ENCODE measurements at places on chromosomes 3 and 15.

- no peak for DNase-seq
Observed at GRCh38 chr3:129645286-129645685, 38.8 kb upstream of the PLXND1 start.

GRCh38 chr15:22961762-22962161 lies 18.4 kb downstream of the CYFIP1 start:
- DNase-seq, result no peak

GRCh38 chr3:172063456-172064432 lies 24.4 kb downstream of the FNDC3B start:
- no peak for DNase-seq

DNA sequence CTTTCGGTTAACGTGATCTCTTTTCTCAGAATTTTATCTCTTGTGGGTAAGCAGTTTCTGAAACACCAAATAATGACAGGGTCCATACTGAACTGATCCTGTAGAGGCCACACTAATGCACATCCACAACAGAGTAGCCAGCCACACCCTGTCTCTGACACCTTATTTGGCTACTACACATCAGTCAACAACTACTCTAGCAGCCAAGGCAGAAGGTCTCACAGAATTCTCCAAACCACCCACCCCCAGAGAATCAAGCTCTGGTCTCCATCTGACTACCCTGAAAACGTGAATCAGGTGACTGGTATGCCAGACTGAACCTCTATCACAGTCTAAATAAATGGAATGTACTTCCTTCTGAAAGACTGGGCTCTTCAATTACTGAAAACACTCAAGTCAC lies 38.0 kb downstream of the EDC3 start:
- no peak for DNase-seq

- DNase-seq, result no peak
Observed at GRCh38 chr15:25716414-25717126, 146.6 kb downstream of the ATP10A start.

DNA sequence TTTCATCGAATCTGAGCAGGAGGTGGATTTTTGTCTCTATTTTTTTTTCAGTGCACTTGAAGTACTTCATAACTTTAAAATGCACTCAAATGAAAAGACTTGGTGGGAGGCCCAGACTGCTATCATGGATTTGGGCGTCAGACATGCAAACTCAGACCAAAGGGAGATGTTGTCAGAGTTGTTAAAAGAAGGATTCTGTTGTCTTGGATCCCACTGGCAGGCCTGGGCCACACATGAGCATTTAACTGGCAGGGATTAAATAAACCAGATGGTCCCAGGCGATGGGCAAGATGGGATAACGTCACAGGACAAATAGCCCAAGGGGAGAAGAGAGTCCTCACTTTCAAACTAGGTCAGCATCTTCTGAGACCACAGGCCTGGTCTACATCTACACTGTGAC lies 15.4 kb downstream of the RTP1 start:
- no peak for DNase-seq

GRCh38 chr3:67290438-67290837 lies 292.3 kb downstream of the KBTBD8 start:
- no peak for DNase-seq

- DNase-seq, result no peak
Observed at GRCh38 chr3:19148768-19149091, 420 bp downstream of the KCNH8 start.

GRCh38 chr3:126300761-126301481 lies 56.3 kb downstream of the KLF15 start:
- no peak for DNase-seq

DNA sequence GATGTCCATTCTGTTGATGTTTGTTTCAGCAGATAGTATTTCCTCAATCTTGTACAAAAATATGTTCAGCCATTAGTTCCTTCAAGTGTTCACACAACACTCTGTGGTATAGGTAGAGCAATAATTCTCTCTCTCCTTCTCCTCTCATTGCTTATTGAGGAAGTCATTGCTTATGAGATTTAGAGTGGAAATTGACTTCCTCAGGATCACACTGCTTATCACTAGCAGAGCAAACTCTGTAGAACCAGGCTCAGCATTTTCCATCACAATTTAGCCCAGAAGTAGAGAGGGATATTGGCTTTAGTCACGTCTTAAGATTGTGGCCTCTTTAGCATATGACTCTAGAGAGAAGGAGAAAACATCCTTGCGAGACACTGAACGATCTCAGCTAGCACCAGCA lies 31.2 kb downstream of the RAB11A start:
- no peak for DNase-seq

DNA sequence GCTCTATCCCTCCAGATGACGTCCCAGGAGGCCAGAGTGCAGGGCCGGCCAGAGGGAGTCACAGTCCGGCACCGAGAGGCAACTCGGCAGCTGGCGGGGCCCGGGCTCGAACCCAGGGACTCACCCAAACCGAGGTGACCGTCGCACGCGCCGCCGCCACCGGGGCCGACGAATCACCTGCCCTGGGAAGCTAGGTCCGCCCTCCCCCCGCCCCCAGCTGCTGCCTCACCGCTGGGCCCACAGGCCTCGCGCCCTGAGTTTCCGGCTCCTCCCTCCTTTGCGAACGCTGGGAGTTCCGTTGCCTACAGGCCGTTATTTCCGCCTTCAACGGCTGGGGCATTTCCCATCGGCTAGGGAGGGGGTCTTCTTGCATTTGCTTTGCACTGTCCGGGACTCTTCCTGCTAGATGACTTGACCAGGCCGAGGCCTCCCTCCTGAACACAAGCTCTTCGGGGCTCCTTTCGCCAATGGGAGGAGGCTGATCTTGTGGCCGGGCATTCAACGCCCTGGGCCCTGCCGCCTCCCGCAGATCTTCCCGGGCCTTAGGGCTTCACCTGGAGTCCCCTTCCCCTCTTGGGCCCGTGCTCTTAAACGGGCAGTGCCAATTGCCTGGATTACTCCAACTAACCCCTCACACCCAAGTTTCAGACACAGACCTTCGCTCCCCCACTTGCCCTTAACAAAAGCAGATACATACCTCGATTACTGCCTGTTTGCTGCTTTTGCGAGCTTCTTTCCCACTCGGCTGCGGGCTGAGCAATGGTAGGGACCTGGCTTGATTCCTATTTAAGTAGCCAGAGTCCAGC lies at the start of gene SNUPN:
Gene SNUPN, minus strand, starts transcription at position 184 of the 806 bp plus-strand sequence. CDS start 4,674 bp downstream, outside the sequence.
- peak; percentile 98 for DNase-seq

DNA sequence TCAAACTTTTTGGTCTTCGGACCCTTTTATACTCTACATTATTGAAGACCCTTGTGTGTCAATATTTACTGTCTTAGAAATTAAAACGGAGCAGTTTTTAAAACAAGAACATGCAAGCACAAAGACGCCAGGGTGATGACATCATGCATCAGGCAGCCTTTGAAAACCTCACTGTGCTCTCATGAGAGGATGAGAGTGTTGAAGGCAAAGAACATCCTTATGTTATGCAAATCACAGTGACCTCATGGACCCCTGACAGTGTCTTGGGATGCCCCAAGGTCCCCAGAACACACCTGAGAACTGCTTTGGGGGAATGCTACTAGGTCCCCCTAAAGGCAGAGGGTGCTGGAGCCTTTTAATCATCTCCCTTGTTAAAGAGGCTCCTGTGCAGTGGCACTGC lies 51.6 kb downstream of the CHDH start:
- no peak for DNase-seq

GRCh38 chr3:72018343-72018984 lies 233.5 kb upstream of the PROK2 start:
- no peak for DNase-seq

GRCh38 chr3:66415867-66416428 lies 84.9 kb downstream of the LRIG1 start:
- no peak for DNase-seq

GRCh38 chr3:77686560-77686959 lies 646.7 kb downstream of the ROBO2 start:
- no peak for DNase-seq

DNA sequence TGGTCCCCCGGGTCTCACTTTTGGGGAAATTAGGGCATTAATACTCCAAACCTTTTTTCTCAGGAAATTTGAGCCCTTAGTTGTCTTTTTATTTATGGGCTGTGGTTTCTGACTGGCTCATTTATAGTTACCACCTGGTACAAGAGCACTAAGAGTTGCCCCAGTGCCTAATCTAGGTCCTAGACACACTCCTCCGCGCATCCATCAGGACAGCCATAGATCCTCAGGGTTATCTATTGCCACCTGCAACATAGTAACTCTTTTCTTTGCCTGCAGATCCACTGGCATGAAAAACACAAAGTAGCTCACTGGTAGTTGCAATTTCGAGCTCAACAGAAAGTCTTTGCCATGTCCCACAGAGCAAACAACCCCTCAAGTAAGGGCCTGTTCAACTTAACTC lies 576.4 kb upstream of the ROBO2 start:
- DNase-seq, result no peak

DNA sequence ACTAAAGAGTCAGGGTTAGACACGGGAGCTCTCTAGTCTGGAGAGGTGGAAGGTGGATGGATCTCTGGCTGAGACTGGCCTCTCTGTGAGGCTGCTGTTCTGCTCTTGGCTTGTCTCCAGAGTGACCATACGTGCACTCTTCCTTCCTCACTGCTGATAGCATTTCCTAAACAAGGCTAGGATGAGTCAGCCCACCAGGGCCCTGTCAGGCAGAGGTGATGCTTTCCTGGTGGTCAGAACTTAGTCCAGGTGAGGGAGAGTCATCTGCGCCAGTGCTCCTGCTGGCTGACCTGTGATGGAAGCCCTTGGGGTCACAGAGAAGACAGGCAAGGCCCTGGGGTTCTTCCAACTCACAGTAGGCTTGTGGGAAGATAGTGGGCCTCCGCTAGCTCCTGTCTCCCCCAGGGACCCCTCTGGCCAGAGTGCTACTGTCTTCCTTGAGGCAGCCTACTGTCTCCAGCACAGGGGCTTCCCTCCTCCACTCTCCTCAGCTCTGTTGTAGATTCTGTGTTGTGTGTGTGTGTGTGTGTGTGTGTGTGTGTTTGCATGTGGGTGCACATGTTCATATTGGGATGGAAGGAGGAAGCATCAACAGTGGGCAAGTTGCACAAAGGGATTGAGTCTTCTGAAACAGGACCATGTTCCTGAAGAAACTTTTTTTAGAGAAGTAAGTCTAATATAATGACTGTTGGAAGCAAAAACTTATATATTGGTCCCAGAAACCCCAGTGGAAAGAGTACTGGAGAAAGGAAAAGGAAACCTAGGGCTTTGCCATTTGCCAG lies 16.5 kb downstream of the ALPK3 start:
- DNase-seq, result no peak

DNA sequence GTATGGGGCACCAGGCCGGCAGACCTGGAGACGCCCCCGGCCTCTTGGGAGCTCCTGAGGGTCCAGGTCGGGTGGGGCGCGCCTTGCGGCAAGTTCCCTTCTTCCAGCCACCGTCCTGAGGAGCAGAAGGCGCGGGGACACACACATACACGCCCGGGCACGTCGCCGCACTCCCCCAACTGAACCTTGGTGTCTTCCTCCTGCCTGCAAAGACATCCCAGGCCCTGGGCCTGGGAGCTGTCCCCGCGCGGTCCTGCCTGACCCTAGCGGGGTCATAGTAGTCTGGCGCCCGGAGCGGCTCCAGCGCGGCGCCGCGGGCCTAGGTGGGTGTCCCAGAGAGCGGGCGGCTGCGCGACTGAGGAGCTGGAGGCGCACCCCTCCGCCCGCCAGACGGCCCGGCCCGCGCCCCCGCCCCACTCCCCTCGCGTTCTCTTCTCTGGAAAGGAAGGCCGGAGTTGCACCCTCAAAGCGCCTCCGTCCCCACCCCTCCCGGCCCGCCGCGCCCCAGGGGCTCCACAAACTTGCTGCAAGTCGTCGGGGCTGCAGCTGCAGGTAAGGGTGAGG lies 185.9 kb upstream of the LINGO1 start:
- no peak for DNase-seq

- DNase-seq, result peak; percentile 10
Observed at GRCh38 chr3:85783291-85783690, 824.5 kb downstream of the CADM2 start.

GRCh38 chr15:65795663-65796216 lies 3.6 kb upstream of the DENND4A start:
- no peak for DNase-seq

GRCh38 chr3:178277605-178278004 lies 258.6 kb upstream of the KCNMB2 start:
- no peak for DNase-seq

GRCh38 chr3:155391104-155391503 lies 97.6 kb upstream of the STRIT1 start:
- no peak for DNase-seq

DNA sequence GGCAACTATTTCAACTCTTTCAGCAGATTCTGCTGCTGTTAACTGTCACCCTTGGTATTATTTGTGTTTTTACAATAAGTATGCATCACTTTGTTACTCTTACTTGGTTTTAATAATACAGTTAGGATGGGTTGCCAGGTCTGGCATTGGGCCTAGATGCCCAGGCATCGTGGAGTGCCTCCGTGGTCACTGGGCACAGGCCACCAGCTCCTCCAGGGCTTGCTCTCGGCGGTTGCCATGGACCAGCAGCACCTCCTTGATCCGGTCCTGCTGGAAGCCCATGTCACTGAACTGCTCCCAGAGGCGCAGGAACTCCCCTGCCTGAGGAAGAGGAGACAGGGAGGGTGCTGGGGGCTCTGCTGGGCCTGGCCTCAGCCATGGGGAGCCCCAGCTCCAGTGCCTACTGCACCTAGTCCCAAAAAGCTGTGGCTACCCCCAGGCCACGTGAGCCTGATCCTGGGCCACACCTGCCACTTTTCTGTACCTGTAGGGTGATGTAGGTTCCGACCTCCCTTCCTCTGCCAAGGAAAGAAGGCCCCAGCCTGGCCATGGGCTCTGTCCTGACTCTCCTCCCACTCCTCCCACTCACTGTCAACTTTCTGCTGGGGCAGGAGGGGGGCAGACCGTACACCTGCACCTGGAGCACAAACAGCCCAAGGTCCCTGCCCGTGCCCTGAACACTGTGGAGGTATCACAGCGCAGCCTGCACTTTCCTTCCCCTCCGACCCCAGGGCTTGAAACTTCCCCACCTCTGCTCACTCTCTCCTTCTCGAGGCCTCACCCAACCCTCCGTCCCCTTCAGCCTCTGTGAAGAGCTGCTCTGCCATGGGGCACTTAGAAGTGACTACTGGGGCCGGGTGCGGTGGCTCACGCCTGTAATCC lies 16.6 kb downstream of the KBTBD13 start:
- DNase-seq, result no peak

DNA sequence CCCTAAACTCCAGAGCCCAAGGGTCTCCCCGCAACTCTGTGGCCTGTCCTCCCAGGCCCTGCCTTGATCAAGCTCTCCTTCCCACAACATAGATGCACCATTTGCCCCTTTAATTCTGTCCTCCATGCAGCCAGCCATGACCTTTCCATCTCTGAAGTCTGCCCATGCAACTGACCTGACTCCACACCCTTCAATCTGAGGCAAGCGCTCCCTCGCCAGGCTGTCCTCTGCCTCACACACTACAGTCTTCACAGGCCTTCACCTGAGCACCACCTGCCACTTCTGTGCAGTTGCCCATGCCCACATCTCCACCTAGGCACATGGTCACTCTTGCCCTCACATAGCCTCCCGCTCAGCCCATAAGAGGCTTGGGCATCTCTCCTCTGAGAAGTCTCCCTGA lies 244.0 kb downstream of the OCA2 start:
- no peak for DNase-seq

- DNase-seq, result no peak
Observed at GRCh38 chr3:37223141-37223558, 48.8 kb upstream of the LRRFIP2 start.
